ENCODE measurements at places on chromosomes 2 and 18.

GRCh38 chr2:105627534-105627933 lies 117.2 kb upstream of the NCK2 start:
- DNase-seq: no peak

- no peak for DNase-seq
Measured at GRCh38 chr18:64474255-64474654, 325.4 kb upstream of the LINC00305 start.

- no peak for DNase-seq
Measured at GRCh38 chr18:73365018-73365417, 497.2 kb upstream of the NETO1 start.

DNA sequence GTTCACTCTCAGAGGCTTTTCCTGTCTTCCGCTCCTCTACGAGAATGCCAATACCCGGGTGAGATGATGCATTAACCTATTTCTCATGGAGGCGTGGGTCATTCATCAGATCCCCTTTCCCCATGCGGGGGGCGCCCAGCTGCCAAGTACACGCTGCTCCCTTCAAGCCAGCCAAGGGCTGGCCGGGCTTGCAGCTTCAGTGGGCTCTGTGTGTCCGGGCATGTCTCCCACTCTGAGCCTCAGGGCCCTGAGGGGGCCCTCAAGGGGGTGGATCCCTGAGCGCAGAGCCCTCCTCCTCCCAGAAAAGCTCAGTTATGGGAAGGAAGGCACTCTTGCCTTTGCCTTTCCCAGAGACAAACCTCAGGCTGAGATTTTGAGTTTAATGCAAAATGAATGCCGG lies 431.8 kb upstream of the MYT1L start:
- no peak for DNase-seq

- DNase-seq: no peak
Measured at GRCh38 chr2:74925361-74925786, 33.1 kb upstream of the POLE4 start.

DNA sequence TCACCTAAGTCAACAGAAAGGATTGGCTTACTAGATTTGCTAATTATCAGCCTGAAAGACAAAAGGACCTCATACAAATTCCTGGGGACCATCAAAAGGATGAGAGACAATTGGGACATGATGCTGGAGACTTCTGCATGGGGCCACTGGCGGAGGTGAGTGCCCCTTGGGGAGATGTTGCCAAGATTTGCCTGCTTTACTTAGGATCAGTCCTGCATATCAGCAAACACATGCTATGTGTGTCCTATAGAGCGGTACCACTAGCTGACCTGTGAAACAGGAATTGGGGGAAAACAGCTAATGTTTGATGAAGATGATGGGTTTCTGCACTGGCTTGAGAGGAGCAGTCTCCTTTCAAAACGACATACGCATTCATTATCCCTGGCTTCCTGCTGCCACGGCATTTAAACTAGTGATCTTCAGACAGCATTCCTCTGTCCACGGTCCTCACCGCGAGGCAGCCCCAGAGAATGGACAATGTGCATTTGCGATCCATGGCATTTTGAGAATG lies 104.2 kb downstream of the TGIF1 start:
- no peak for DNase-seq

DNA sequence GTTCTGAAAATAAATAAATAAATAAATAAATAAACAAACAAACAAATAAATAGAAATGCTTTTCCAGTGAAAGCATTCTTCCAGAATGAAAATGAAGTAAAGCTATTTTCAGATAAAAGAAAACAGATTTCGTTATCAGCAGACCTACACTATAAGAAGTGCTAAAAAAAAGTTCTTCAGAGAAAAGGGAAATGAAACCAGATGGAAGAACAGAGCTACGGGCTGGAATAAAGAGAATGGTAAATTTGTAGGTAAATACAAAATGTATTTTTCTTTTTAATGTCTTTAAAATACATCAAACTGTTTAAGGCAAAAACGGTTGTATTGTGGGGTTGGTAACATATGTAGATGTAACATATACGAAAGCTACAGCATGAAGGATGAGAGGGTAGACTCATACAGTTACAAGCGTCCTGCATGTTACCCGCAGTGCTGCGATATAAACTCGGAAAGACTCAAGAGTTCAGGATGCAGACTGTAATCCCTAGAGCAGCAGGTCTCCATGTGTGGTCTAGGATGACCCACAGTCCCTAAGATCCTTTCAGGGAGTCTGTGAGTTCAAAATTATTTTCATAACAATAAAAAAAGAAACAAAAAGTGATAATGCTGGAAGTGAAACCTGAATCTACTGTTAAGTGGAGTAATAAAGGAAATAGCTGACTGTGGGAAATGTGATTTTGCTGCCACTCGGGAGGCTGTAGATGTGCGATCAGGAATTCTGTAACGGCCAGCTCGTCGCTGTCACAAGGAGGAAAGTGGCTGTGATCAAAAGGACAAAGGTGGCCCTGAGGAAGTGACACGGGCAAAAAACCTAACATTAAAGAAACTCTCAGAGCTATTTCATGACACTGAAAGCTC lies 5.3 kb upstream of the RAB12 start:
- DNase-seq: no peak

DNA sequence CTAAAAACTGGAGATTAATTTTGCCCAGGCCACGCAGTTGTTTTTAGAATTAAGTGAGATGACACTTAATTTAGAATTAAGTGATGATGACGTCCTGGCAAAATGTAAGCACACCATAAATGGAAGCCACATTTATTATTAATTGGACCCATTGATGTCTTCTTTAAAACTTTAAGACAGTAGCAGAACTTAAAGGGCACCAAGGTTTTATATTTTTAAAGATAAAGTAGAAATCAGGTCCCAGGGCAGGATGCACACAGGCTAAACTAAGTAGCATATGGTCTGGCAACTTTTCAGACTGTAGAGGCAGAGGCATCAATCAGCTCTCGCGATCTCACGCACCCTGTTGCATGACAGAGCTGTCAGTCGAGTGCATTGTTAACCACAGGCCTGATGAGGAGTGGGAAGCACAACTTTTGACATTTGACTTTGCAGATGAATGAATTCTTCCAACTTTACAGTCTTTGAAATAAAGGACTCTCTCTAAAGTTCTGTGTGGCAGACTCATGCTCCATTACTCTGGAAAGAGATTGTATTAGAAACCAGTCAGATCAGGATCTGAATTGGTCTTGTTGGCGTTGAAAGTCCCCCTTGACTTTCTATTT lies 232.4 kb downstream of the CD226 start:
- DNase-seq: no peak

DNA sequence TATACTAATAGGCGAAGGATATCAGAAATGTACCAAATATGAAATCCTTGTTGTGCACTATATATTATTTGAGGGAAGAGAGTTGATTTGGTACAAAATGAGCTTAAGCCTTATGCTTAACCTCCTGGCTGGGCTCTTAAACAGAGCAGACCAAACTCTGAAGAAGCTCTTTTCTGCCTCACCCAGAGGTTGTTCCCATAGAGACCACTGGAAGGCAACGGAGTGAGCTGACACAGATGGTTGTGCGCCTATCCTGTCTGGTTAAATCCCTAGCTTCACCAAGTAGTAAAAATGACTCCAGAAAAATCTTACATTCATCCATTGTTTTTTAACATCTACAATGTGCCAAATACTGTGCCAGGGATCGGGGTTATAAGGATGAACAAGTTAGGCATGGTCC lies 55.9 kb upstream of the NOL4 start:
- no peak for DNase-seq

GRCh38 chr18:670522-670921 lies 13.1 kb downstream of the TYMS start:
- no peak for DNase-seq

GRCh38 chr2:11396021-11396420 lies 51.6 kb upstream of the ROCK2 start:
- no peak for DNase-seq

DNA sequence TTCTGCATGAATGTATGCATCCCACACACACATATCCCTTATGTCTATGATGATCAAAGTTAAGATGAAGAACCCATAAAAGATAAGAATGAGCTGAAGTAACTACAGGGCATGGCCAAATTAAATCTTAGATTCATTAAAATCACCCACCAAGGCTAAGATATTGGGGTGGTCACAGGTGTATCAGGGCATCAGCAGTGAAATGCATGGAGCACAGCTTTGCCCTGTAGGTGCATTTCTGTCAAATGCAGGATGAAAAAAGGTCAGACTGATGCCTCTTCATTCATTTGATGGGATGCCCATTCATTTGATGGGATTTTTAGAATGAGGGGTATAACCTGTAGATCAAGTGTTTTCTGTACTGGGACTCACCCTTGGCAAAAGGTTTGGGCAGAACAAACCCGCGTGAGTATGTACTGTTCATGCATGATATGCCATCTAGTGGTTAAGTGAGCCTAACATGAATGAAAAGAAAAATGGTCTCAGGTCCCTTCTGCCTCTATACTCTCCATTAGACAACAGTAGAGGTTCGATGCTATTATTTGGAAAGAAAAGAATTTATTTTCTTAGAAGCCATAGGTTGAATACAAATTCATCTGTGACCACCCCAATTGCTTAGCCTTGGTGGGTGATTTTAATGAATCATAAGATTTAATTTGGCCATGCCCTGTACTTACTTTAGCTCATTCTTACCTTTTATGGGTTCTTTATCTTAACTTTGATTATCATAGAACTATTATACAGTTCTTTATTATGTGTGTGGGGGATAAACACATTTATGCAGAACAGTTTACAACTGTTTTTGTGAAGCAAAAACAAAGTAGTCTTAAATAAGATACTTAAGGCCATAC lies 43.2 kb upstream of the NOSTRIN start:
- DNase-seq: no peak

DNA sequence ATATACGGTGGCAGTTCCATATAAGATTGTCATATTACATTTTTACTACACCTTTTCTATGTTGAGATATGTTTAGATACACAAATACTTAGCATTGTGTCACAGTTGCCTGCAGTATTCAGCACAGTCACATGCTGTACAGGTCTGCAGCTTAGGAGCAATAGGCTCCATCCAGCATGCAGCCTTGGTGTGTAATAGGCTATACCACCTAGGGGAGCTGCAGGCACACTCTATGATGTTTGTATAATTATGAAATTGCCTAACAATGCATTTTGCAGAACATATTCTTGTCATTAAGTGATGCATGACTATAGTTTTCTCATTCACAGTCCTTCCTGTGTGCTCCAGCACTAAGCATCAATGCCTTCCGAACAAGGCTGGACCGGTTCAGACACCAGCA lies 133.4 kb downstream of the NDUFA10 start:
- no peak for DNase-seq

- DNase-seq: no peak
Measured at GRCh38 chr2:48414640-48414979, 115.3 kb upstream of the STON1 start.

DNA sequence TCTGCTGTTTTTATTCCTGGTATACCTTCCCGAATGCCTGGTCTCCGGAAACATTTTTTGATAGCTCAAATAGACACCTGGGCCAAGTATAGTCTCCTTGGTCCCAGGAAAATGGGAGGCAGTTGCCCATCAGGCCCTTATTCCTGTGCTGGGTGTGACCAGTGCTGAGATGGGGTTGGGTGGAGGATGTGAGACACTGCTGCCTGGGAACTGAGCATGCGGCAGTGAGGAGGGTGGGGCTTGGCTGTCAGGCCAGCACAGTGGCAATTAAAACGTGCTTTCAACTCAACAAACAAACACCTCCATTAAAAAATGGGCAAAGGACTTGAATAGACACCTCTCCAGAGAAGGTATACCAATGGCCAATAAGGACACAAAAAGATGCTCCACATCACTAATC lies 12.5 kb downstream of the KLHL29 start:
- no peak for DNase-seq

DNA sequence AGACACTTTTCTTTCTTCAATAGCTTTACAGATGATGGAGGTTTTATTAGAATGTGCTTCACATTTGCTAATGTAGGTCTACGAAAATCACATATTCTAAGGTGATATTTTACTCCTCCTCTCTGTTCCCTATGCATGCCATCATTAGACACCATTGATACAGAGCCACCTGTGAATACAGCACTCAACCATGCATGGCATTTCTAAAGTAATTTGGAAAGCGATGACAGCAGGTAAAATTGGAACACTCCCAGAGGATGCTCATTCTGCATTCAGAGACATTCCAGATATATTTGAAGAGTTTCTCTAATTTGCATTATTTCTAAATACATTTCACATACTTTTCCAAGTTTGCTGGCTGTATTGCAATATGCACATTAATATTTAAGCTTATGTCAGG lies 65.3 kb upstream of the RIT2 start:
- no peak for DNase-seq

- no peak for DNase-seq
Measured at GRCh38 chr2:233416706-233417105, 62.4 kb downstream of the DGKD start.

DNA sequence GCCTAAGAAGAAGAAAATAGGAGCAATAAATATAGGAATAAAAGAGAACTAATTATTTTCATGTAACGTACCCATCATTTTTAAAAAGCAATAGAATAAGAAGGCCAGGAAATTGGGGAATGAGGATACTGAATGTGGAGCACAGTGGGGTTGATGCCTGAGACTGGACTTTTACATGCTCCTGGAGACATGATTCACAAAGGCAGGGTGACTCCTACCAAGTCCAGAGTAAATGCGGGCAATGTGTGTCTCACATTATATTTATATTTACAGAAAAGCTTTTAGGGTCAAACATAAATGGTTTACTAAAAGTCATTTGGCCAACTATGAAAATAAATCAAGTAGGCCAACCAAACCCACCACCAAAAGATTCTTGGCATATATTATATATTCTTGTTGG lies 87.9 kb upstream of the COL5A2 start:
- no peak for DNase-seq

GRCh38 chr18:6161549-6161948 lies 253.2 kb downstream of the L3MBTL4 start:
- DNase-seq: no peak

DNA sequence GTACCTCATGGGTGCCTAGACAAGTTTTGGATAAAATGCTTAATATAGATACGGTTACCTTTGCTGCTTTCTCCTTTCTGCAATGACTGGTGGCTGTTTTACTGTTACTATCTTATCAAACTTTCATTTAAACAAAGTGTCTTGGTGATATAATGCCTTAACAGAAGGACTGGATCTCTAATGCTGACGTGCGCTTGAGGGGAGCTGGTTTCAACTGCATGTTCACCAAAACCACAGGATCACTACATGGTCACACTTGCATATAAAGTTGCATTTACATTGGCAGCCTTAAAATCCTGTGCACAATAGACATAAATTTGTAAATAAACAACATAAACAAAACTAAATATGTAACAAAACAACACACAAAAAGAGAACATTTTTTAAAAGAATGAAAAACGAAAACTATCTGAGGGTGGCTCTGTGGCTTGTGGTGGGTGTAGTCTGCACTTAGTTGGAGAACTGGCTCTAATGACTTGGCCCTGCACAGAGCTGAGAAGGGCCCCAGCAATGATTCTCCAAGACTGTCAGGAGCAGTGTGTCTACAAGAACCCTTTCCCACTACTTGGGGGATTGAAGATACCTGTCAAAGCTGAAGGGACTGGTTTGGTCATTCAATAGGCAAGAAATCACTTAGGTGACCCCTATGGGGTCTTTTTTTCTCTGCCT lies 135.5 kb downstream of the UXS1 start:
- no peak for DNase-seq

GRCh38 chr2:139759000-139759505 lies 978.9 kb upstream of the NXPH2 start:
- DNase-seq: no peak

GRCh38 chr2:42770288-42771131 lies 6.6 kb upstream of the OXER1 start:
- DNase-seq: peak; percentile 61
